Activated gamma-delta T cell treated with anti-CD3 and anti-CD28 coated beads, Interleukin-2, amount 50 U/mL, for 16 hours (primary cell): ENCODE measurements at places on chromosomes 11 and 22.

DNA sequence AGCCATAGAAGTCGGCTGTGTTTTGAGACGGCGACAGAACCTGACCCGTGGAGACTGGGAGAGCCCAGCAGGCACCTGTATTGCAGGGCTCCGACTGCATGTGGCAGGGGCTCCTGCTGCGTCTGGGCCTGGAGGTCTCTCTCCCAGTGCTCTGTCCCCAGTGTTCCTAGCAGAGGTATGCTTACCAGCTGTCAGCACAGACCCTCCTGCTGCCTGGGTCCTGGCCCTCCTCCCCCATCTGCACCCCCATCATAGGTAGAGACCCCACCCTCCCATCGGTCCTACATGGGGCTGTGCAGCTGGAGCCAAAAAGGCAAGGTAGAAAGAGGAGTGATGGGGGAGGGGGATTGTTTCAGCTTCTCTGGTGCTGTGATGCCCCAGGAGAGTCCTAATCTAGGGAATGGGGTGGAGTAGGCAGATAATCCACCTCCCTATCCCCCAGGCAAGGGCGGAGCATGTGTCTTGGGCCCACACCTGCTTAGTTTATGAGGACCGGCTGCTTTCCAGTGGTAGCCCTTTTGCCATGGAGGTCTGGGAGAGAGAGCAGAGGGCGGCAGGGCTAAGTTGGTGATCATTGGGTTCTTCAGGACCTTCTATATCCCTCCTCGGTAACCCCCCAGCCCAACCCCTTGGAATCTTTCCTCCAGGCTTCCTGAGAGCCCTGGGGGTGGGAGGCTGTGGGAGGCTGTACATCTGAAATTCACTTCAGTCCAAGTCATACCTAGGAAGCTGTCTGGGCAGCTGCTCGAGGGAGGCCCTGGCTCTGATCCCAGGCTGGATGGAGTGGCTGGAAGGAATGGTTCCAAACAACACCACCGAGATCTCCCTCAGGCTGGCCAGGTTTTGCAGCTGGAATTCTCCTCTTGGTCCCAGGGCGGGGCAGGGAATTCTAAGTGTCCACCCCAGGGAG is 5.3 kb downstream of the SLC7A4 start:
- DNase-seq: no peak

GRCh38 chr11:40253166-40253565 is 1206.3 kb downstream of the LRRC4C start:
- DNase-seq: no peak

- no peak for DNase-seq
These were observed 4.0 kb downstream of the KCNJ1 start for GRCh38 chr11:128862908-128863660.

- no peak for DNase-seq
These were observed 16.5 kb downstream of the TMEM258 start for GRCh38 chr11:61775606-61776554.

DNA sequence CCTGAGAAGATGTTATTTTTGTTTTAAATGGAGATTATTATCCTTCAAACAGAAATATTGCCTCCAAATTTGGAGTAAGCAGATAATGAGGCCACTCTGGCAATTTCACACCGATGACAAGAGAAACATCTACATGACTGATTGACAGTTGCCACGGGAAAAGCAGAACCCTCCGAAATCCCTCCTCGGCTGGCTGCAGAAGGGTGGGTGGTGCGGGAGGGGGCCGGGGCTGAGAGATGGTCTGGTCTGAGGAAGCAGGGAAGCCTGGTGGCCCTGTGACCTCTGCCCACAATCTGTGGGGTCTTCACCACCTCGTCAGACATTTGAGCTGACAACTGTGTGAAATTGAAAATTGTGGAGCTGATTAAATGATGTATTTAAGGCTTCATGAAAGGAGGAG is 503.2 kb downstream of the MN1 start:
- DNase-seq: no peak

DNA sequence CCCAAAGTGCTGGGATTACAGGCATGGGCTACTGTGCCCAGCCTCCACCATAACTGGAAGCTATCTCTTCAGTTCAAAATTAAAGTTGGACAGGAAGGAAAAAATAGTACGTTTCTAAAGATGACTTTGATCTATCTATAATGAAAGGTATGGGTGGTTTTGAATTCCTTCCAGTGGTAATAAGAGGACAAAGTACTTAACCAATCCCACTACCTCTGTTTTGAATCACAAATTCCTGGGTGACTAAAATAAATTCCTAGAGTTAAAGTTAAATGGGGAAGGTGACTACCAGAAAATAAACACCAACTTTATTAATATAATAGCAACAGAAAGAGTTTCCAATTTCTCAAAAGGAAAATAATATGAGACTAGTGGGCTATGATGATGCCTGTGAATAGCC is 9.1 kb downstream of the PHF5A start:
- no peak for DNase-seq

GRCh38 chr11:35711173-35711910 is 48.8 kb downstream of the TRIM44 start:
- no peak for DNase-seq

GRCh38 chr22:28442264-28442710 is 237.4 kb downstream of the TTC28 start:
- peak; percentile 47 for DNase-seq

GRCh38 chr22:50157709-50158375 is 12.7 kb upstream of the PANX2 start:
- DNase-seq: no peak

GRCh38 chr11:65435411-65435931 is 12.9 kb downstream of the NEAT1 start:
- no peak for DNase-seq
